ENCODE measurements at places on chromosomes 16 and 17. TPM values are rescaled to one million over a fixed set of nuclear protein-coding genes. Genes with fewer than 3 reads are reported as not detected.

Gene PRSS22
- 17.3 TPM for polyA plus RNA-seq

Gene MAPT
- polyA plus RNA-seq: 7.7 TPM

Gene CCL2
- 55.6 TPM for polyA plus RNA-seq

Gene ABCC12
- 0.25 TPM for polyA plus RNA-seq

Gene CCDC200
- polyA plus RNA-seq: 21.2 TPM

Gene ADAD2
- 0.91 TPM for polyA plus RNA-seq

Gene MFAP4
- polyA plus RNA-seq: 420 TPM

Gene TMIGD1
- not detected for polyA plus RNA-seq

Gene CYBA
- polyA plus RNA-seq: 61.9 TPM

Gene FBXW10
- 1.1 TPM for polyA plus RNA-seq

Gene GNAO1
- 34.1 TPM for polyA plus RNA-seq

Gene SDR42E2
- 0.34 TPM for polyA plus RNA-seq

Gene CCR7
- polyA plus RNA-seq: 0.54 TPM

Gene VMO1
- polyA plus RNA-seq: 0.41 TPM

Gene PYY
- 0.68 TPM for polyA plus RNA-seq

DNA sequence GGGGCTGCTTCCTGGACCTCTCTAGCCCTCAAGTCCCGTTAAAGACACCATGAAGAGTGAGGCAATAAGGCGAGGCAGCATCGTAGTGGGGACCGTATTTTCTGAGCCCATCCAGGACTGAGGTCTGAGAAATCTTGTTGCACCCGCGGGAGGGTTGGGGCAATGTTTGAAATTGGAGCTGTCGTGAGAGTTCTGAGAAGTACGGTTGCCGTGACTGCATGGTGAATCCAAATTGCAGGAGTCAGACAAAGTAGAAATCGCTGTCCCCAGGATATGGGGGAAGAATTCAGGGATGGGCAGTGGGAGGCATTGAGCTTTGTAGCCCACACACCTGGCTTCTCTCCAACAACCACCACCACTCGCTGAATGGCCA is 42.0 kb upstream of the RPL38 start:
- no peak for DNase-seq

DNA sequence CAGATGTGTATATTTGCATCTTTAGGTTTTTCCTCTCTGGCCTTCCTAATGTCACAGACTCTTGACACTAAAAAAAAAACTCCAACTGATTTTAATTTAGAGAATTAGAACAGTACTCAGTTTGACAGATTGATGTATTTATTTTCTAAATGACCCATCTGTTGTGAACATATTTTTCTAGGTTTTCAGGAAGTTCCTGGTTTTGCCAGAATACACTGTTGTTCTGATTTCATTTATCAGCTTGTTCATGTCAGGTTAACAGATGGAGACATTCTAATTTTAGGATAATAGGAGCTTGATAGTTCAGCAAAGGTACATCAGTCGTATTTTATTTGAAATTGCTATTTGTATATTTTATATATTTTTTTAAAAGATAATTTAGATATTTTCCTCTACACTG is 133.4 kb downstream of the TANC2 start:
- DNase-seq: no peak

- DNase-seq: no peak
Measured at GRCh38 chr17:65332375-65332774, 195.2 kb downstream of the RGS9 start.

- no peak for DNase-seq
Measured at GRCh38 chr17:9802294-9802693, 10.9 kb upstream of the DHRS7C start.

DNA sequence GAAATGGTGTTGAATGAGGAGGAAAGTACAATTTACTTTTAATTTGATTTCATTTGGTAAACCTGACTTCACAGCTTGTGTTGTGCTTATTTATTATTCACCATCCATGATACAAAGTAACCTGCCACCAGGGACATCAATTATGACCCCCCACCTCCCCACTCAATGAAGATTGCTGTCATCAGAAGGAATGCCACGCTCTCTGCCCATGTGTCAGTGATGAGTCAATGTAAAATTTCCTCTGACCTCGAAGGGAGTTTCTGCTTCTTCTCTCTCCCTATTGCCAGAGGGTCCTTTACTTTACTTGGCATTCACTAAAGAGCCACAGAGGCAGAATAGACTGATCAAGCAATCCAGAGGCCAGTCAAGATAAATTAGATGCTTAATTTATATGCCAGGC is 759.7 kb downstream of the CDH11 start:
- DNase-seq: no peak

DNA sequence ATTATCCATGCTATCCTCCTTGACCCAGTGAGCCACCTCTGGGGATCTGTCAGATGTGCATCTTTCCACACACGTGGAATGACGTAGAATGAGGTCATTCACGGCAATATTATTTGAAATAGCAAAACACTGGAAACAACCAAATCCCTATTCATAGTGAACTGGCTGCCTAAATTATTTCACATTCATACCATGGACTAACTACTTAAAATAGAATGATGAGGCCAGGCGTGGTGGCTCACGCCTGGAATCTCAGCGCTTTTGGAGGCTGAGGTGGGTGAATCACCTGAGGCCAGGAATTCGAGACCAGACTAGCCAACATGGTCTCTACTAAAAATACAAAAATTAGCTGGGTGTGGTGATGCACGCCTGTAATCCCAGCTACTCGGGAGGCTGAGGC is 75.5 kb downstream of the RAP1GAP2 start:
- no peak for DNase-seq

- peak; percentile 3 for DNase-seq
Measured at GRCh38 chr16:9647981-9648701, 534.1 kb downstream of the GRIN2A start.

GRCh38 chr16:50501251-50501650 is 46.9 kb upstream of the NKD1 start:
- no peak for DNase-seq

GRCh38 chr16:53971616-53972015 is 267.7 kb downstream of the FTO start:
- DNase-seq: no peak

DNA sequence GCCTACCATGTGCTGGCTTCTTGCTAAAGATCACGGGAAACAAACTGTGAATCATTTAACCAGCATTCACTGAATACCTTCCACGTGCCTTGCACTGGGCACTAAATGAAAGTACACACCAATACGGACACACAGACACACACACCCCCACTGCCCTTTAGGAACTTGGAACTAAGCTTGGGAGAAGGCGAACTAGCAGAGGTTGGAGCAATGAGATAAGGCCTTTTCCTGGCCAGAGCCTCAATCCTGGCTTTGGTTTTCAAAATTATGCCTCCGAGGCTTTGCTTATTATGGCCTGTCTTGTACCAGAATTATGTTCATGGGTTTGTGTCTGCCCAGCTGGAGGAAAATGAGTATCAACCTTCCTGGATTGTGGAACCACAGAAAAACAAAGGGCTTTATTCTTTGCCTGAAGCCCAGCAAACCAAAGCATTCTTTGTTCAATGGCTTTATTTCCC is 32.3 kb downstream of the CPPED1 start:
- no peak for DNase-seq

DNA sequence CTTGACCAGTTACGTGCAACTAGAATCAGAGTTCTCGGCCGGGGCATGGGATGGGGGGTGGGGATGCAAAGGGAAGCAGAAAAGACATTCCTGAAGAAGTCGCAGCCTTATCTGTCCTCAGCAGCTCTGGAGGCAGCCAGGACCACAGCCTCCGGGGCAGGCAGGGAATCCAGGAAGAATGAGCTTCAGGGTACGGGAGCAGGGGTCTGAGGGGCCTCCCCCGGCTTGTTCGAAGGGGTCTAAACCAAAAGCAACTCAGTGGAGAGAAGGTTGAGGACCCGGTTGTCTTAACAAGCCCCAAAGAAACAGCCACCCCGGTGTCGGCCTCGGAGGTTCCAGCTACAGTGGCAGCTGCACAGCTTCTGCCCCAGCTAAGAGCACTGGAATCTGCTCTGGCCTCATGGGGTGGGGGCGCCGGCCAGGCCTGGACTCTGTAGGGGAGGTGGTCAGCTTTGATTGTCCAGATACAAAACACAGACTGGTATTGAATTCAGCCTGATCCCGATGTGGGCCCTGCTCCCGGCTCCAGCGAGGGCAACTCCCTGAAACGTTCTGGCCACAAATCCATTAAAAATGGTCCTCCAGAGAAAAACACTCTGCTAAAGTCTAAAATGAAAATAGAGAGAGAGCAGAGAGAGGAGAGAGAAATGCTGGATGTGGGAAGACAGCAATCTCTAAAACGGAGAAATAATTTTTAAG is 7.7 kb downstream of the HOXB4 start:
- no peak for DNase-seq

GRCh38 chr16:57755726-57756423 is 20.3 kb downstream of the KATNB1 start:
- DNase-seq: no peak

All from left lung (tissue), 14 donors.